Testis (tissue), 5 donors: ENCODE measurements at places on chromosomes 12 and 14. TPM values are rescaled to one million over a fixed set of nuclear protein-coding genes. Genes with fewer than 3 reads are reported as not detected.
A peak's percentile ranks its signal among the peaks of the same experiment; 100 is the strongest.

B4GALNT3 gene
- 24.3 TPM for total RNA-seq

ASB2 gene
- 3.7 TPM for total RNA-seq

CCDC184 gene
- 8.0 TPM for total RNA-seq

DPF3 gene
- total RNA-seq, result 41.6 TPM

CELA1 gene
- total RNA-seq, result 0.50 TPM

VRTN gene
- total RNA-seq, result 0.47 TPM

PSME2 gene
- 78.1 TPM for total RNA-seq

BEST3 gene
- 0.74 TPM for total RNA-seq

TAS2R14 gene
- 3.5 TPM for total RNA-seq

DNA sequence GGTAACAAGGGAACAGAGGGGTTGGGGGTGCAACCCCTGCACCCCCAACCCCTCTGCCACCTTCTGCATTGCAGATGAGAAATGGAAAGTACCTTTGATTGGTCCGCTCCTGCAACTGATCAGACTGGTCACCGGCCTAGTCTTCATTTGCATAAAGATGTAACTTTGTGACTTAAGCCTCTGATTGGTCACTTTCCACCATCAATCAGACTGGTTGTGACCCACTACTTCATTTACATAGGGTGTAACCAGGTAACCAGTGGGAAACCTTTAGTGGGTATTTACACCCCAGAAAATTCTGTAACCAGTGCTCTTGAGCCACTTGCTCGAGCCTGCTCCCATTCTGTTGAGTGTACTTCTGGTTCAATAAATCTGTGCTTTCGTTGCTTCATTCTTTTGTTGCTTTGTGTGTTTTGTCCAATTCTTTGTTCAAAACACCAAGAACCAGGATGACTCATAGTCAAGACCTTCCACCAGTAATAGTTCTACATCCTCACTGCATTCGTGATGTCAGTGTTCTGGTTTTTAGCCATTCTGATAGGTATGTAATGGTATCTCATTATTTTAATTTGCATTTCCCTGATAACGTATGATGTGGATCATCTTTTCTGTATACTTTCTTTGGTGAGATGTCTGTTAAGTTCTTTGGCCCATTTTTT, 30.8 kb downstream of the LEMD3 start:
- no peaks in the 10 kb centered on the region for H3K4me1 ChIP-seq
- no peaks in the 10 kb centered on the region for H3K27me3 ChIP-seq
- DNase-seq, result no peak

- no peaks in the 10 kb centered on the region for H3K36me3 ChIP-seq
- no peak overlapping the region for H3K4me3 ChIP-seq
- no peaks in the 10 kb centered on the region for H3K27me3 ChIP-seq
- H3K27ac ChIP-seq, result no peak overlapping the region
- peaks cover 4% of the 10 kb centered on the region for H3K4me1 ChIP-seq
Observed at GRCh38 chr12:64612843-64613242, 2.5 kb downstream of the RASSF3 start.

DNA sequence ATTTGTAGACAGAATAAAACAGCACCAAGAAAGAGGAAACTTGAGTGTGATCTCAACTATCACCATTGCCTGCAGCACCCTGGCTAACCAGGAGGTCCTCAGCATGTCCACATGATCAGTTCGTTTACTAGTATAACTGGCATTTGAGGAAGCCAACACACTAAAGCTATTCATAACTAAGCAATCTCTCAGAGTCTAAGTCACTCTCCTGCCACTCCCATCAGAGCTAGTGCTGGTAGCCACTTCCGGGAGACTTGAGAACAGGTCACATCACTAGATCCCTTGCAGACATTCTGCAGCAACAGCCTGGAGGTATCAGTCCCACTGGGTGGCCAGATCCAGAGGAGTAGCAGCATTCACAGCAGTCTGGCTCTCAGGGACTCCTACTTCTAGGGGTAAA, 352.9 kb upstream of the OR4E1 start:
- no peak for DNase-seq
- no peaks in the 10 kb centered on the region for H3K4me1 ChIP-seq
- H3K27me3 ChIP-seq, result no peaks in the 10 kb centered on the region
- H3K4me3 ChIP-seq, result no peak overlapping the region
- H3K36me3 ChIP-seq, result no peaks in the 10 kb centered on the region

DNA sequence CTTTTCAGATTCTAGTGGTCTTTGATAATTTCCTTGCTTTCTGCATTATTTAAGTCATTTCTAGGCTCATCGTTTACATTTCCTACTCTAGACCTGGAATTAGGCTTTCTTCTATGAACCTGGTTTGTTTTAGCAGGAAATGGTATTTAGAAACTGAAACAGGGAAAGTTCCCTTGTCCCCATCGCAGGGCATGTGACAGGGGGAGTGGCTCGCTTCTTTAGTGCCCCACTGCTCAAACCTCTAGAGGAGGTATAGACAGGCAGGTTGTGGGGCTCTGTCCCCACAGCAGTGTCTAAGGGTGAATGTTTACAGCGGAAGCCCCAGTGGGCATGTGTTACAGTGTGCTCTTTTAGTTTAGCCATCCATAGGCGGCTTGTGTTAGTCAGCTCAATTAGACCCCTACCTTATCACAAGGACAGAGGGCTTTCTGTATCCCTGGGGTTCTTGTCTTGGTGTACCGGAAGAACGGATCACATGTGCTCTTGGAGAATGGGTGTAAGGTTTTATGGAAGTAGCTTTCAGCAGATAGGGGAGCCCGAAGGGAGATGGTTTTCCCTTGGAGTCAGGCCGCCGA, 25.0 kb downstream of the IFT81 start:
- no peaks in the 10 kb centered on the region for H3K36me3 ChIP-seq
- H3K27ac ChIP-seq, result no peak overlapping the region
- no peaks in the 10 kb centered on the region for H3K4me1 ChIP-seq
- no peak for DNase-seq
- H3K4me3 ChIP-seq, result no peak overlapping the region

- DNase-seq, result no peak
- H3K4me1 ChIP-seq, result no peaks in the 10 kb centered on the region
- no peaks in the 10 kb centered on the region for H3K27me3 ChIP-seq
- no peaks in the 10 kb centered on the region for H3K36me3 ChIP-seq
Observed at GRCh38 chr12:33587354-33587753, 147.7 kb upstream of the SYT10 start.

DNA sequence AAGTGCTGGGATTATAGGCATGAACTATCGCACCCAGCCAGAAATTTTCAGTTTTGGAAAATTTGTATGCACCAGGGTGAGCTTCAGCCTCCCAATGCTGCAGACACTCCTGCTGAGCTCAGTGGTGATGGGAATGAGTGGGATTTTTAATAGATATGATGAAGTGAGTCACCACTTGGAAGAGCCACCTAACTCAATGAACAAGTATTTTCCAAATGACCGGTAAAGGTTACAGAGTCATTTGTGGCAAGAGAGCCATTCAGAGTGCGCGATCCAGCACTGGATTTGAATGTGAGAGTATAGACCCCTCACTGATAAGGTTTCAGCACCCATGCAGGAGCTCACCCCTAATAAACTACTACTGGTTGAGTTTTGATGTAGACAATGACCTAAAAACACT, 100.7 kb downstream of the PPP2R5C start:
- H3K27me3 ChIP-seq, result no peaks in the 10 kb centered on the region
- no peaks in the 10 kb centered on the region for H3K36me3 ChIP-seq
- no peak overlapping the region for H3K4me3 ChIP-seq
- H3K4me1 ChIP-seq, result no peaks in the 10 kb centered on the region

DNA sequence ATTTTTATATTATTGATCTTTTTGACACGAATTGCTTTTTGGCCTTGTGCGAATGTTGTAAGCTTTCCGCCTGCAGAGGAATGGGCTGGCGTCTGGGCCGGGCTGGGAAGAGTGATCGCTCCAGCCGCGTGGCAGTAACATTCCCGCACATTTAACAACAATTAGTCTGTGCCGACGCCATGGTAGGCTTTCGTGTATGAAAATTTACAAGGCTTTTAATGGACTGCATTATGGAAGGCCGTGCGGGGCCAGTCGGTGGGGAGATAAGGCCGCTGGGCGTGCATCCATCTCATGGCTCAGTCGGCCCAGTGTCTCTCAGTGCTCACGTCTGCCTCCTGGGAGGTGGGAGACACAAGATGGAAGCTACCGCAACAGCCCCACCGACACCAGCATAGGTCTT, 142.2 kb downstream of the PHETA1 start:
- DNase-seq, result no peak
- no peak overlapping the region for H3K4me3 ChIP-seq

DNA sequence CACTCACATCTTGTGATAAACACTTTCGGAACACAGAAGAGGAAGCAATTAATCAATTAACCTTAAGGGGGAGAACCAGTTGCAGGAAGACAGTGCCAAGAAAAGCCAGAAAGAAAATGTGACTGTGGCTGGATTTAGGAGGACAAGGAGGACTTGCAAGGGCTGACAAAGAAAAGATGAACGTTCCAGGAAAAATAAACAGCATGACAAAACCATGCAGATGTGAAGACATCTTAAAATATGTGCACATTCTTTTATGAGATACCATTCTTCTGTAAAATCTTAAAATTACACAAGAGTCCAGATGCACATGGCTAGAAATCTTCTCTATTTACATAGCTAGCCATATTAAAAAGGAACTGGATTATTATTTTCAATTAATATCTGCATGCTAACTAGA, 33.4 kb downstream of the KITLG start:
- H3K27ac ChIP-seq, result no peak overlapping the region
- no peaks in the 10 kb centered on the region for H3K36me3 ChIP-seq
- H3K4me3 ChIP-seq, result no peak overlapping the region

DNA sequence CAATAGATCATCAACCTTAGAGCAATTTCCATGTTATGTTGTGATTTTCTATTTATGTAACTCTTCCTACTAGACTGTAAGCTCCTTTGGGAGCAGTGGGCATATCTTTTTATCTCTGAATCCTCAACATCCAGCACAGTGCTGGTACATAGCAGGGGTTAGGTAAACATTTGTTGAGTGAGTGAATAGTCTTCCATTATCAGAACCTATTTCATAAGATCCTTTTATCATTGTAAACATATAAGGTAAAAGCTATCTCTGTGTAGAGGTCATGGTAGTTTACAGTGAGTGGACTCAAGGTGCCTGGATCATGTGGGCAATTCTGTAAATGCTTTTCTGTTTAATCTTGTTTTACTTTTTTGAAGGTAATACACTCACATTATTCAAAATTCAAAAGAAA, 15.1 kb downstream of the FKBP11 start:
- H3K27me3 ChIP-seq, result no peaks in the 10 kb centered on the region
- no peak overlapping the region for H3K27ac ChIP-seq
- DNase-seq, result no peak

DNA sequence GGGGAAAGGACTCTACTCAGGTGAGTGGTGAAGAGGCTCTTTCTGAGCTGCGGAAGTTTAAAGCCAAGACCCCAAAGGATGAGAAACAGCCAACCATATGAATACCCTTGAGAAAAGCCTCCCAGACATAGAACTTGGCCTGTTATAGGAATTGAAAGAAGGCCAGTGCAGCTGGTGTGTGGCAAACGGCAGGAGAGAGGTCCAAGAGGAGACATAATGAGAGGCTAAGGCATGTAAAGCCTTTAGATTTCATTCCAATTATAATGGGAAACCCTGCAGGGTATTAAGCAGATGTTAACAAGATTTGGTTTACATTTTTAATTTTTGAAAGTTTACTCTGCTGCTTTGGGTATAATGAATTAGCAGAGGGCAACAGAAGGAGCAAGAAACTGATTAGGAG, 552.1 kb upstream of the FBXO33 start:
- no peak overlapping the region for H3K4me3 ChIP-seq
- no peak for DNase-seq
- no peaks in the 10 kb centered on the region for H3K4me1 ChIP-seq
- H3K27ac ChIP-seq, result no peak overlapping the region
- no peaks in the 10 kb centered on the region for H3K27me3 ChIP-seq

GRCh38 chr14:58245562-58245961, 919 bp downstream of the PSMA3 start:
- no peak for DNase-seq
- peak overlapping the region; percentile 89 for H3K4me3 ChIP-seq
- peaks cover 24% of the 10 kb centered on the region for H3K4me1 ChIP-seq
- H3K27ac ChIP-seq, result peak overlapping the region; percentile 97
- no peaks in the 10 kb centered on the region for H3K27me3 ChIP-seq
- no peaks in the 10 kb centered on the region for H3K36me3 ChIP-seq

GRCh38 chr14:56271970-56272369, 153.8 kb downstream of the PELI2 start:
- H3K4me3 ChIP-seq, result no peak overlapping the region
- no peaks in the 10 kb centered on the region for H3K27me3 ChIP-seq
- no peak for DNase-seq
- no peak overlapping the region for H3K27ac ChIP-seq
- H3K36me3 ChIP-seq, result no peaks in the 10 kb centered on the region

DNA sequence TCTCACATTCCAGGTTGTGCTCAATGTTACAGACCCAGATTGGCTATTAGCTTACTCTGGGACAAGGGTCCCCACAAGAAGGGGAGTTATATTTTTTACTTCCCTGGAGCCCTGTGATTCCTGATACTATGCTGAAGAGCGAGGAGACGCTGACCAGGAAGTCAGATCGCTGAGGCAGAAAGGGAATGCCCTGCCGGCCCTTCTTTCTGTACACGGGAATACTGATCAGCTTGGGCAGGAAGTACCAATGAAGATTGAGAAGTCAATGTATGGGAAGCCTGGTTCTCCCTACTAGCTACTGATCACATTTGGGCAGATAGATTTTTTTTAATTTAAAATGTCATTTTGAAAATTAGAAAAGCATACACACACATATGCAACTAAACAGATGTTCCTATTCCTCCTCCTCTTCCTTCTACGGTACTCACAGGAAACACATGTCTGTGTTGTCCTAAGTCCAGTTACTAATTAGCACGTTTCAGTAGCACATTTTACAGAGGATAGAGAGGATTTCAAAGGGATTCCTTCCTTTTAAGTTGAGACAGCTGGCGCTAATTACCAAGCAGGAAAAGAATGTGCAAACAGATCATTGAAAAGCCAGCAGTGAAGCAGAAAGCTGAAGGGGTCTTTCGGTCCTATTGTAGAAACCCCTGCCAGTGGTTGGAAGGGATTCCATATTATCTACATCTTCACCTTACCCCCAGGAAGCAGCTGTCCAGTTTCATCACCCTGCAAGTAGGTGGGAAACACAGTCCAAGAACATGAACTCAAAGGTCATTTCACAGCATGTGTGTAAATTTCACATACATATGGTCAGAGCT, 292.4 kb downstream of the DUSP6 start:
- H3K36me3 ChIP-seq, result no peaks in the 10 kb centered on the region
- no peaks in the 10 kb centered on the region for H3K4me1 ChIP-seq
- H3K27ac ChIP-seq, result no peak overlapping the region
- H3K4me3 ChIP-seq, result no peak overlapping the region
- no peak for DNase-seq

- no peak overlapping the region for H3K27ac ChIP-seq
- H3K4me1 ChIP-seq, result peaks cover 19% of the 10 kb centered on the region
- DNase-seq, result no peak
Observed at GRCh38 chr14:89621791-89622638, 205.0 kb upstream of the FOXN3 start.

DNA sequence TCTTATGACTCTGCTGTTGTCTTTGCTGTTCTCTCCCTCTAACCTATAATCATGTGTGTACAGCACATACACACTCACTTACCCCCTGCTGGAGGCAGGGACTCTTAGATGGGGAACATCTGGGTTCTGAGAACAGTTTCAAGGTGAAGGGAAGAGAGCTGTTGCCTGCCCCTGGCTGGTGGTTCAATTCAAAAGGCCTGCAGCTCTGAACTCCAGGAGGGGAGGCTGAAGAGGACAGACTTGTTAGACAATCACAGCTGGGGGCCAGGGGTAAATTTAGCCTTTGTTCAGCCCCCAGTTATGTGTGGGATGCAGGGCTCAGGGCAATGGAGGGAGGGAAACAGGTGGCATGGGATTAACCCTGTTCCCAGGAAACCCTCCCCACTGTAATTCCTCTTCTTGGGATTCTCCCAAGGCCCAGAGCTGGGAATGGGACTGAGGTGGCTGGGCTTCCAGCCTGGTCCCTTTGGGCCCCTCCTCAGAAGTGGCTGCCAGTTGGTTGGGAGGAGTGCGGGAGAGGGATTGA, 1.9 kb downstream of the MYL6B start:
- no peaks in the 10 kb centered on the region for H3K27me3 ChIP-seq
- no peaks in the 10 kb centered on the region for H3K36me3 ChIP-seq
- H3K27ac ChIP-seq, result peak overlapping the region; percentile 92
- H3K4me3 ChIP-seq, result no peak overlapping the region
- no peak for DNase-seq
